Ovary (tissue), 10 donors: ENCODE measurements at places on chromosomes 1 and 21. TPM values are rescaled to one million over a fixed set of nuclear protein-coding genes. Genes with fewer than 3 reads are reported as not detected.

TFF1 gene
- total RNA-seq, result not detected

CFHR2 gene
- total RNA-seq, result not detected

GRCh38 chr1:202599669-202600431, 110.4 kb downstream of the SYT2 start:
- H3K4me1 ChIP-seq, result peaks cover 1% of the 10 kb centered on the region
- no peak overlapping the region for H3K27ac ChIP-seq
- H3K27me3 ChIP-seq, result no peaks in the 10 kb centered on the region
- H3K4me3 ChIP-seq, result no peak overlapping the region
- DNase-seq, result peak; percentile 78
- H3K36me3 ChIP-seq, result no peaks in the 10 kb centered on the region

GPR25 gene
- not detected for total RNA-seq

GSTM1 gene
- 56.6 TPM for total RNA-seq

- no peaks in the 10 kb centered on the region for H3K36me3 ChIP-seq
- H3K27me3 ChIP-seq, result no peaks in the 10 kb centered on the region
- no peak overlapping the region for H3K4me3 ChIP-seq
- no peaks in the 10 kb centered on the region for H3K4me1 ChIP-seq
- DNase-seq, result no peak
- H3K27ac ChIP-seq, result no peak overlapping the region
Observed at GRCh38 chr1:200934676-200935245, 40.1 kb downstream of the INAVA start.

CRP gene
- total RNA-seq, result 1.00 TPM

- DNase-seq, result no peak
- no peaks in the 10 kb centered on the region for H3K4me1 ChIP-seq
- no peak overlapping the region for H3K27ac ChIP-seq
- H3K27me3 ChIP-seq, result no peaks in the 10 kb centered on the region
- no peaks in the 10 kb centered on the region for H3K36me3 ChIP-seq
Observed at GRCh38 chr1:228748029-228748428, 12.8 kb downstream of the RHOU start.

- no peaks in the 10 kb centered on the region for H3K4me1 ChIP-seq
- H3K36me3 ChIP-seq, result no peaks in the 10 kb centered on the region
- no peak for DNase-seq
- H3K27ac ChIP-seq, result no peak overlapping the region
- H3K27me3 ChIP-seq, result no peaks in the 10 kb centered on the region
Observed at GRCh38 chr1:179143322-179143721, 61.5 kb downstream of the TOR3A start.

GRCh38 chr1:220336391-220337031, 64.3 kb upstream of the RAB3GAP2 start:
- H3K27me3 ChIP-seq, result no peaks in the 10 kb centered on the region
- H3K4me3 ChIP-seq, result no peak overlapping the region
- no peak for DNase-seq
- no peaks in the 10 kb centered on the region for H3K36me3 ChIP-seq
- H3K4me1 ChIP-seq, result no peaks in the 10 kb centered on the region
- H3K27ac ChIP-seq, result no peak overlapping the region

DNA sequence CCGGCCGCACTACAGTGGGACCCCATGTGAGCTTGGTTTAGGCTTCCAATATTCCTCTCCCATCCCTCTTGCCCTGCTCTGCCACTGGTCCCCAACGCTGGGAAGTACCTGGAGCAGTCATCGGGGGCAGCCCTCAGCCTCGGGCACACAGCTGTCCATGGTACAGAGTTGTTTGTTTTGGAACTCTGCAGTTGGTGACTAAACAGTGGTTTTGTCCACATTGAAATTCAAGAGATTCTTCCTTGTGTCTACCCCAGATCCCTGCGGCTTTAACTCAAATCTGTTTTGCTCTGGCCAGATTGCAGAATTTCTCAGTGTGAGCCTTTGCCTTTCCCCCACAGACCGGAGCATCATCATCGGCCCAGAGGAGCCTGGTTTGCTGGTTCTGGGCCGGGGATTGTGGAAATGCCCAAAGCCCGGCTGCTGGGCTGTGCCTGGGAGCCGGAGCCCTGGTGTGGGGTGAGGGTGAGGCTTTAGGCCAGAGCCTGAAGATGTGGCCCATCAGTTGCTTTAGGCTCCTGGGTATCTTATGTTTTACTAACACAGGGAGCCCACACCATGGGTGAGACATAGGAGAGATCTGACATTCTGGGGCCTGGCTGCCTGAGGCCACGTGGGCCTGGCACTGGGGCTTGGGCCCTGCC, 93.2 kb downstream of the ARHGEF10L start:
- no peaks in the 10 kb centered on the region for H3K36me3 ChIP-seq
- H3K27me3 ChIP-seq, result no peaks in the 10 kb centered on the region
- no peak for DNase-seq
- no peak overlapping the region for H3K4me3 ChIP-seq
- no peak overlapping the region for H3K27ac ChIP-seq

DNA sequence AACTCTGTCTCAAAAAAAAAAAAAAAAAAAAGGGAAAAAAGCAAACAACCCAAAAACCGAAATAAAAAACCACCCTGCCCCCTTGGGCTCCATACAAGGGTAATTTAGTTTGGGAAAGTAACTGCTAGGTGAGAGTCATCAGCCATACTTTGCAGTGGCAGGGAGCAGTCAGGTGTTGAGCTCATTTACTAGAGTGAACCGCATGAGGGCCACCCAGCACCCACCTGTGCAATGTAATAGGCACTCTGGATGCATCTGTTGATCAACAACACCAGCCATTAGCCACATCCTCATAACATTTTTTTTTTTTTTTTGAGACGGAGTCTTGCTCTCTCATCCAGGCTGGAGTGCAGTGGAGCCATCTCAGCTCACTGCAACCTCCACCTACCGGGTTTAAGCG, 9.1 kb downstream of the INAVA start:
- no peaks in the 10 kb centered on the region for H3K4me1 ChIP-seq
- H3K27ac ChIP-seq, result no peak overlapping the region
- H3K36me3 ChIP-seq, result no peaks in the 10 kb centered on the region
- no peak overlapping the region for H3K4me3 ChIP-seq

ADCY10 gene
- total RNA-seq, result 0.10 TPM

UBL4B gene
- not detected for total RNA-seq

DNA sequence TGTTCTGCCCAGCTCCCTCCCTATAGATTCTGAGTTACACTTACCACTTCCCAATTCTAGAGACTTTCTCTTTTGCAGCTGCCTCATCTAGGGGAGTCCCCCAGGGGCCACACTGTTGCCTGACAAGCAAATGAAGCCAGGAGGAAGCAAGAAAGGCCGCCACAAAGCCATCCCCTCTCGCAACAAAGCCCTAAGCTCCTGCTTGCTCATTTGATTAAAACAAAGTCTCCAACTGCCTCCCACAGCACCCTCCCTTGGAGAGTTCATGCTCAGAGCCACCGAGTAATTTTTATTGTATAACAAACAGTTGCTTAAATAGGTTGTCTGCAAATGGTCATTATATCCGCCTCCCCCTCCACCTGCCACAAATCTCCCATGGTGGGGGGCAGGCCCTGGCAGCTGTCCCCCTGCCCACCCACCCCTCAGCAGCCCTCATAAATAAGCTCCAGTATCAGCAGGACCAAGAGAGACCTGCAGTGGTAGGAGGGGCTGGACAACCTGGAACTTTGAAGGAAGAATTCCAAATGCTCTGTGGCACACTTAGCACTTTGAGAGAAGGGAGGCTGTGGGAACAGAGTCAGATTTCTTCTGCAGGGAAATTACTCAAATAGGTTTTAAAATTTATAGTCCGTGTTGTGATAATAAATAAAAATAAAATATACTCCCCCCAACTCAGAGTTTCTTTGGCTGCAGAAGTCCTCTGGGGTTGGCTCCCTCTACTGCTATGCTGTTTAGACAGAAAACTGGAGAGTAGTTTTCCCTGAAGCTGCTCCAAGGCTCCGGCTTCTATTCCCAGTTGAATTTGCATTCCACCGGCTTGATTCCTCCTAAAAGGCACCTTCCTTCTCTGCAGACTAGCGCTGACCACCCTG, 237.5 kb downstream of the TTLL7 start:
- no peak for DNase-seq
- no peak overlapping the region for H3K27ac ChIP-seq
- H3K4me3 ChIP-seq, result no peak overlapping the region
- H3K4me1 ChIP-seq, result peaks cover 3% of the 10 kb centered on the region
- no peaks in the 10 kb centered on the region for H3K36me3 ChIP-seq
- H3K27me3 ChIP-seq, result no peaks in the 10 kb centered on the region

DNA sequence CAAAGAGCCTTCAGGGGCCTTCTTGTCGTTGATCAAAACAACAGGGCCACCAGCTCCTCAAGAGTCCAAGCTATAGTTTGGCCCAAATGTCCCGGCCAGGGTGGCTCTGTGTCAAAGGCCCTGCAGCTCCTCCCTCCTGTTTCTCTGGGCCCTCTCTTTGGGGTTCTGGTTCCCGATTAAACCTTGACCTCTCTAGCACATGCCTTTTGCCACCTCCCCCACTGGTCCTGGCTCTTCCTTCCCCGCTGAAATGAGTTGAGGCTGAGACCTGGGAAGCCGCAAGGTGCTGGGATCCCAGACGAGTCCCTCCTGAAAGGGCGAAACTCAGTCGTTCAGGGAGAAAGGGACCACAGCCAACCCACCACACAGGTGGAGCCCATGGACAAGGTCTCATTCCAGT, 56.9 kb downstream of the CASZ1 start:
- H3K4me3 ChIP-seq, result no peak overlapping the region
- DNase-seq, result no peak
- peaks cover 2% of the 10 kb centered on the region for H3K4me1 ChIP-seq
- no peaks in the 10 kb centered on the region for H3K27me3 ChIP-seq
- H3K27ac ChIP-seq, result no peak overlapping the region

DNA sequence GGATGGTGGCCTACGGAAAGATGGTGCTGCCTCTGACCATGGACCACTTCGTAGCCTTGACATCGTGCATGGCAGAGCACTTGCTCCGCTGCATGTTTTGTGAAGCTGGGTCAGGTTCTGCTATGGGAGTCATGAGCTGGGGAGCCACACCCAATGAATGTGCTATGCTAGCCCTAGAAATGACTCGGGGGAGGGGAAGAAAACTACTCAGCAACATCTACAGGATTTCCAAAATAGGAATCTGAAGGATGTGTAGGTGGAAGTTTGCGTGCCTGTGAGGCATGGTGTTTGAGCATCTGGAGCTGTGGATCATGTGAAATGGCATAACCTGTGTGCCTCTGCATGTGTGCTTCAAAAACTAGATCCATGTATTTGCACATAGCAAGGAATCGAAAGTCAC, 247.3 kb downstream of the CACNA1E start:
- no peak for DNase-seq
- no peaks in the 10 kb centered on the region for H3K4me1 ChIP-seq
- no peaks in the 10 kb centered on the region for H3K27me3 ChIP-seq
- no peak overlapping the region for H3K4me3 ChIP-seq
- no peak overlapping the region for H3K27ac ChIP-seq
- H3K36me3 ChIP-seq, result no peaks in the 10 kb centered on the region

VCAM1 gene
- total RNA-seq, result 29.7 TPM

KCNA3 gene
- total RNA-seq, result 1.4 TPM

TMCC2 gene
- 2.6 TPM for total RNA-seq

ZNF648 gene
- total RNA-seq, result 0.73 TPM

GRCh38 chr1:210234329-210234757, 1.7 kb downstream of the SERTAD4 start:
- H3K4me3 ChIP-seq, result peak overlapping the region; percentile 68
- no peak for DNase-seq
- peak overlapping the region; percentile 76 for H3K27ac ChIP-seq
- H3K36me3 ChIP-seq, result no peaks in the 10 kb centered on the region
- H3K27me3 ChIP-seq, result no peaks in the 10 kb centered on the region

ATAD3A gene
- total RNA-seq, result 23.9 TPM

- no peak overlapping the region for H3K4me3 ChIP-seq
- no peak overlapping the region for H3K27ac ChIP-seq
- no peaks in the 10 kb centered on the region for H3K27me3 ChIP-seq
- H3K4me1 ChIP-seq, result no peaks in the 10 kb centered on the region
- no peak for DNase-seq
Observed at GRCh38 chr1:245418077-245418476, 263.3 kb downstream of the KIF26B start.

CELA2A gene
- total RNA-seq, result not detected

THEM5 gene
- not detected for total RNA-seq

DNA sequence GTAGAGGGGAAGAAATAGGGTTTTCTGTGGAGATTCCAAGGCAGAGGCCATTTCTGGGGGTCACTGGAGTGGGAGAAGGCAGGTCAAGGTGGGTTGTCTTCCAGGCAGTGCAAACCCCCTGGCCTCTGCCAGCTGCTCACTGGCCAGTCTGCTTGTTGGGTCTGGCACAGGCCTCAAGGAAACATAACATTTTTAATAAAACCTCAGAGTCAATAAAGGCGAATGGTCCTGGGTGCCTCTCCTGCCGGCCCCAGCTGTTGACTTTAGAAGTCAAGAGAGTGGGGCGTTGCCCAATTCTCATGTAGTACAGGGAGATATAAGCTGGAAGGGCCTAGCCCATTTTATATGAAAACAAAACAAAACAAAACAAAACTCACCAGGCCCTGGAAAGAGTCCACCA, 36.6 kb downstream of the RUNX3 start:
- no peaks in the 10 kb centered on the region for H3K27me3 ChIP-seq
- H3K4me1 ChIP-seq, result no peaks in the 10 kb centered on the region

DNA sequence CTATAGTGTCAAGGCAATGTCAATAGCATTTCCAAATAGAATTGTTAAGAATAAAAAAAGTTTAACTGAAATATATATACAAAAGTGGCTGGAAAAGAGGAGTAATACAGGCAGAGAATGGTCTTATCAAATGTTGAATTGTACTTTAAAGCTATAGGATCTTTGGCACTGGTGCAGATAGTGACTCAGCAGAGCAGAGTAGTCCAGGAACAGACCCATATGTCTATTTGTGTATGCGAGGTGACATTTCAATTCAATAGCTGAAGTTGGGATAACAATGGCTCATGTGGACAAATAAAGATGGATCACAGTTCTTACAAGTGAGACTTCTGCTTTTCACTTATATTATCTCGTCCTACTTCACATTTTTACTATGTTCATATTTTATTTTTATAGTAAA, 543.0 kb upstream of the B3GALT2 start:
- no peaks in the 10 kb centered on the region for H3K4me1 ChIP-seq
- no peak overlapping the region for H3K4me3 ChIP-seq

POMGNT1 gene
- total RNA-seq, result 42.5 TPM

SHISAL2A gene
- 0.37 TPM for total RNA-seq

- peaks cover 4% of the 10 kb centered on the region for H3K4me1 ChIP-seq
- no peak overlapping the region for H3K4me3 ChIP-seq
- no peak for DNase-seq
- H3K27ac ChIP-seq, result no peak overlapping the region
- H3K27me3 ChIP-seq, result no peaks in the 10 kb centered on the region
Observed at GRCh38 chr21:42499444-42500112, 3.6 kb upstream of the RSPH1 start.

DNA sequence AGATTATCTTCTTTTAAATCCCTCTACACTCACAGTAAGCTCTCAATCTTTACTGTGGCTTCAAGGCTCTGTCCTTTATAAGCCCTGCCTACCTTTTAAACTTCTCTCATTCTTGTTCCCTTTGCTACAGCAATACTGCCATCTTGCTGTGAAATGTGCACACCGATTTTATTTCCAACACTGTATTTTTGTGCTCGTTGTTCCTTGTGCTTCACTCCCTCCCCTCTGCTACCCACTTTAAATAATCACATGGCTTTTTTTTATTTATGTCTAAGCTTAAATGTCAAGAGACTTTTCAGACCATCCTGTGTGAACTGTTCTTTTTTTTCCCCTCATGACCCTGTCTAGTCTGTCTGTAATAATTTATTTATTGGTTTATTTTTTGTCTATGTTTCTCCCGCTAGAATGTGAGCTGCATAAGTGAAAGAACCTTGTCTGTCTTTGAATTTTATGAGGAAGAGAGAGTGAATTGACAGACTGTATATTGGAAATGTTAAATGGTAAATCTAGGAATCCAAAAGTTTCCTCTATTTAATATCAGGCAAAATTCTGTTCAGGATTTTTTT, 45.7 kb downstream of the ABCD3 start:
- DNase-seq, result no peak
- no peak overlapping the region for H3K27ac ChIP-seq
- H3K4me1 ChIP-seq, result no peaks in the 10 kb centered on the region
- no peak overlapping the region for H3K4me3 ChIP-seq
- H3K27me3 ChIP-seq, result no peaks in the 10 kb centered on the region
